ENCODE measurements at places on chromosomes 7 and 10.

GRCh38 chr10:62582804-62583208, 208.6 kb downstream of the ZNF365 start:
- DNase-seq = no peak

DNA sequence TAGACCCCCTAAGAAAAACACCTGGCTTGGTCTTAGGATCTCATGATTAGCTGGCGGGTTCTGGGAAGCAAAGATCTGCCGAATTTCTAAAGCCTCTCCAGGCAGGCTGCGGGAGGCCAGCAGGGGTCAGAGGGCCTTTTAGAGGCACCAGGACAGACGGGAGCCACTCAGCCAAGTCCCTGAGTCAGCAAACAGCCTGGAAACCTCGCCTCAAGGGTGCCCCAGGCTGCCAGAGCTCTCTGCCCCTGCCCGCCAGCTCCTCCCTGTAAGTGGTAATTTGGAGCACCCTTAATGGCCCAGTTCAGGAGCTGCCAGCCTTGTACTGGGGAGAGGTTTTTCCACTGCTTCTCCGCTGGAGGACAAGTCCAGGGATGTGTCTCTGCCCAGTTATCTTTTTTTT, 88.7 kb downstream of the HIP1 start:
- peak; percentile 80 for DNase-seq

DNA sequence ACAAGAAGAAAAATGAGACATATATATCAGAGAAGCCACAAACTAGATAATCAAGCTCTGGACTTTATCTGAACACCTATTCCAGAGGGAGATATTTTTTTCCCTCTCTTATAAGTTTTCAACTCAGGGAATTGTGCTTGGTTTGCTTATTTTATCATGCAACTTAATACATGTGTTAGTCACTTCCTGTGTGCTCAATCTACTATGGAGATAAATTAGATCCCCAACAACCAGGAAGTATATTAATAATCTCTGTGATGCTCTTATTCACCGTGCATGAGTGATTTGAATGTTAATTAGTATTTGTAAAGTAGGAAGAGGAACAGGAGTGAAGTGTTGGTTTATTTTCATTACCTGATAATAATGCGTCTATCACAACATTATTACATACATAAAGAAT, 38.8 kb upstream of the ZNF365 start:
- DNase-seq = no peak

GRCh38 chr7:130426564-130426963, 14.3 kb downstream of the CEP41 start:
- DNase-seq = no peak

DNA sequence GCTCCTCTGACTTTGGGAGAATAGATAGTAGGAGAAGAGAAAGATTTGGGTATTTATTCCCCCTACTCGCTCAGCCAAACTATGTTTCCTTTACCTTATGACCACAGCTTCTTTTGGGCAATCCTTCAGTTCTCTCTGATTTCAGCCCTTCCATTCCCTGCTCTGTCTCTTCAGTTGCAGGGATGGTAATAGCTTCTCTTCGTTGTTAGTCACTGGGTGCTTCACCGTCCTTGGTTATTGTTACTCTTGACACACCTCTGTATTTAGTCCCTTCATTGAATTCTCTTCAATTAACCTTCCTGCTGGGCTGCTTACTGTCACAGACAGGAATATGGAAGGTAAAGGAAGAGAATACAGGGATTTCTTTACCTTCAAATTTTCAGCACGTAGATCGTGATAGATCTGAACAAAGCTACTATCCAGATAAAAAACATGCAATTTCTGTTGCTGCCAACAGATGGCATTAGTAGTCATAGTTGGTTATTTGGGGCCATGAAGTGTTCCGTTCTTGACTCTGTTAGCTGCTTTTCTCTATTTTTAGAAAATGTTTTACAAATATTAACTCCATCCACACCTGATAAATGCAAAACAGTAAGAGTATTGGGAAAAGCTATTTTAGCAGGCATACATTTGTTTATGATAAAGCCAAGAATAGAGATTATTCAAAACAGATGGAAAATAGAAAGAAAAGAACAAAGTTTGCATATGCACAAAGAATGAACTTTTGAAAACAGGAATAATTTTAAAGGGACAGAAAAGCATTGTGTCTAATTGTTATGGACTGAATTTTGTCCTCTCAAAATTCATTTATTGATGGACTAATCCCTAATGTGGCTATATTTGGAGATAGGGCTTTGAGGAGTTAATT, 14.0 kb upstream of the PTTG1IP2 start:
- DNase-seq = no peak

GRCh38 chr10:78279756-78280155, 246.1 kb downstream of the RPS24 start:
- DNase-seq = no peak

DNA sequence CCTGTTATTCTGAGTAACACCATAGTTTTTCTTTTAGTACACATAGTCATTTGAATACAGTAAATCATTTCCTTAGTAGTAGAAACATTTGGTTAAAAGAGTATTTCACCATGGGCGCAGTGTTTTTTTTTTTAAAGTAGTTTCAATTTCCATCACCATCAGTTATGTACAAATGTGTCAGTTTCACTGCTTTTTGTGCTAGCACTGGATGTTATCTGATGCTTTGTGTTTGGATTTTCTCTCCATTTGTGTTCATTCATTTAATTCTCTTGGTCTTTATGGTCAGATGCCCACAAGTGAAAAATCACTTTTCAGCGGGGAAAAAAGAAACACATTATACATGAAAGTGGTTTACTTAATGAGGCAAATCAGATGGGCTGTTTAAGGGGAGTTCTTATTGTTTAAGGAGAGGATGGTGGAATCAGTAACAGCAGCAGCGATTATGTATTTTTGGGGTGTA, 16.0 kb upstream of the HK1 start:
- DNase-seq = no peak

DNA sequence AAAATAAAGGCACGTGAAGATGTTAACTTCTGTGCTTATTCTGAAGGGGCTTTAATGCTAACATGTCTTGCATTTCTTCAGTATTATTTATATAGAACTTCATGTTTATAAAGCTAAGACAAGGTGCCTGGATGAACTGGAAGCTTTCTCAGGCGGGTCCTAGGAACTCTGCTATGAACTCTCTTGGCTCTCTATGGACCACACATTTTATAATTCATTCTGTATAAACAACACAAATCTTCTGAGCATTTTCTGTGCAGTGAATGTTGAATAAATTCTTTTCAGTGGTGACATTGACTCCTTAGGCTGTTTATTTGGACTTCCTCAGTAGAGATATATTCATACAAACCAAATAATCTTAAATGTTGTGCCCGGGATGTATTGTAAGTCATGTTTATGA, 79.6 kb downstream of the TRIL start:
- DNase-seq = no peak
